ENCODE measurements at places on chromosomes 6 and 20.

DNA sequence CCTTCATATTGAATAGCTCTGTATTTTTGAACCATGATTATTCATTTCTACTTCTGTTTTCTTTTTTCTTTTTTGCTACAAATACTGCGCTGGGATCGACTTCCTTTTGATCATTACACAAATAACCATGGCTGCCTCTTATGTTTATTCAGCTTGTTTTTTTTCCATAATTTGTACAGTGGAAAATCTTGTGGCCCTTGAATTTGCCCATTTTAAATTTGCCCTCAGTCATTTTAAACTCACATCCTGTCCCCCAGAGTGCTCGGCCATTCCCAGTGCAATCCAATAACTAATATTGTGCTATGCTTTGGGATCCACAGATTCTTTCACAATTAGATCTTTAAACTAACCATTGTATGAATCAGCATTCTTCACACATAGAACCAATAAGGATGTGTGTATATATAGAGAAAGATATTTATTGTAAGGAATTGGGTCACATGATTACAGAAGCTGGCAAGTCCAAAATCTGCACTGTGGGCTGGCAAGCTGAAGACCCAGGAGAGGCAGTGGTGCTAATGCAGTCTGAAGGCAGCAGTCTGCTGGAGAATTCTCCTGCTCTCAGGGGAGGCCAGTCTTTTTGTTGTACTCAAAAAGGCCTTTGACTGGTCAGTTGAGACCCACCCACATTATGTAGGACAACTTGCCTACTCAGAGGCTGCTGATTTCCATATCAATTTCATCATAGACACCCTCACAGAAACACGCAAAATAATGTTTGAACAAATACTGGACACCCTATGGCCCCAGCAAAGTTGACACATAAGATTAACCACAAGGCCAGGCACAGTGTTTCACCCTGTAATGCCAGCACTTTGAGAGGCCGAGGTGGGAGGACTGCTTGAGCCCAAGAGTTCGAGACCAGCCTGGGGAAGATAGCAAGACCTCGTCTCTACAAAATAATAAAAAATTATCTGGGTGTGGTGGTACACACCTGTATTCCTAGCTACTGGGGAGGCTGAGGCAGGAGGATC is 147.1 kb downstream of the MTHFD1L start:
- DNase-seq = peak; percentile 14

DNA sequence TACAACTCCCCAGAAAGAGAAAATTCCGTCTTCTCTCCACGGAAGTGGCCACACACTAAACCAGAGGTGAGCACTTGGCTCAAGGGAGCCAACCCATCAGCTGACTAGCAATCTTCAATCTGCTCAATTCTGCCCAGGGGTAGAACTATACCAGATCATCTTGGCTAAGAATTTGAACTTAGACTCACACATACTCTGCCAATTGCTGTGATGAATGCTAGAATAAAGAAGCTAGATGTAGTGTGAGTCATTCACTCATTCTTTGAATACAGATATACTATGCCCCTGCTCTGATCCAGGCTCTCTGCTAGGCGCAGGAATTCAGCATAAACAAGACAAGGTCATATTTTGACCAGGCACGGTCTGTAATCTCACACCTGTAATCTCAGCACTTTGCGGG is 147.9 kb upstream of the SHLD1 start:
- no peak for DNase-seq

DNA sequence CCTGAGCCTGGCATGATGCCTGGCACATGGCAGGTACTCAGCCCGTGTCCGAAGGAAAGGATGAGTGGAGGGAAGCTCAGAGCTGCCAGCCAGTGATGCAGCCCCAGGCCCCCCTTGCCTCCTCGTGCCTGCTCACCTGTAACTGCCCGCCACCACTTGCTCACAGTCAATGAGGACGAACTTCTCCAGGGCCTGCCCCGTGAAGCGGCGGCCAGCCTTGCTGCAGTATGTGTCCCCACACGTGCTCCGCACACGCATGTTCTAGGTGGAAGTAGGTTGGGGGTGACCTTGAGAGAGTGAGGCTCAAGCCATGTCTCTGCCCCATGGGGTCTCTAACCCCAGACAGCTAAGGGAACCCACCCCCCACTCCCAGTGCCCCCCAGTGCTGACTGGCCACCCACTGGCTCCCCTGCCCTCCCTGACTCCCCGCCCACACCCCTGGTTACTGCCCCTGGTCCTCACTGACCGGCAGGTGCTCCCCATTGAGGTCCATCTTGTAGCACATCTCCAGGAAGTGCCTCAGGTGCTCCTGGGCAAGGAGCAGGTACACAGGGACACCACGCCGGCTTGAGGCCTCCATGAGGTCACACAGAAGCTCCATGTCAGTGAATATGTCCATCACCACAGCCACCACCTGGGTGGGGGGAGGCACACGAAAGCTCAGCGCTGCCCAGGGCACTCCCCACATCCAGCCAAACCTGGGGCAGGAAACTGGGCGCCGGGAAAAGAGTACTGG is 3.7 kb downstream of the FAM83C start:
- no peak for DNase-seq

DNA sequence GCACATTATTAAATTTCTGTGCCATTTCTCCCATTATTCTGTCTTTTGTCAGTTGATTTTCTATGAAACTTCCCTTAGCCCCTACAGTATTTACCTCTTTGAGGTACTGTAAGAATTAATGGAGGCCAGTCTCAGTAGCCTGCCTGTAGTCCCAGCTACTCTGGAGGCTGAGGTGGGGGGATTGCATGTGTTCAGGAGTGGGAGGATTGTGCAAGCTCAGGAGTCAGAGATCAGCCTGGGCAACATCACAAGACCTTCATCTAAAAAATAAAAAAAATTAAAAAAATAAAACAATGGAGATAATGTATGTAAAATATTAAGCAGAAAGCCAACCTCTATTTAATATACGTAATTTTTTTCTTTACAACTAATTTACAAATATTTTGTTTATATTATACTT is 77.8 kb downstream of the OR2B2 start:
- DNase-seq = peak; percentile 47

DNA sequence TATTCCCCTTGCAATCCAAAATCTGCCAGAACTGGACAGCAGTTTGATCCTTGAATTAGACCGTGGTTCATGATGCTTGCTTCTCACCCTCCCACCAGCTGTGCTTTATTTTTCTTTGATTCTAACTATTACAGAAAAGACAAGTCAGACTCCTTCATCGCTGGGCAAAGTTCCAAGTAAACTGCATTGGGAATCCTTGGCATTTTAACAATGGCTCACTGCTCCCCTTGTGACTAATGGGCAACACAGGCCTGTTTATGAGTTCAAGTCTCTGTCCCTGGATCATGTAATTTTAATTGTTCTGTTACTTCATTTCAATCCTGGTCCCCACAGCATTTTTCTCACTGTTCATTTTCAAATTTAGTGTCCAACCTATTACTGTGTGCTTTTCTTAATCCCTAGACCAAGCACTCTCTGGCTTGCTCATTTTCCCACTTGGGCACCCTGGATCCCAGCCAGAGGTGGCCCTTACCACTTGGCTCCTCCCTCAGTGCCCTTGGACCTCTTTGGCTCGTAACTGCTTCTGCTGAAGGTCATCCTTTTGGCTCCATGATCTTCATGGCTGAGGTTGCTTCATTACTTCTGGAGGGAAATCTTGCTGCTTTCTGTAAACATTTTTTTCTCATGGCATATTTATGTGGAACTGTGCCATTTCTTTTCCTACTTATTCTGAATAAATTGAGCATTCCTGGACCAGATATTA is 32.8 kb downstream of the PSMB9 start:
- DNase-seq = no peak

DNA sequence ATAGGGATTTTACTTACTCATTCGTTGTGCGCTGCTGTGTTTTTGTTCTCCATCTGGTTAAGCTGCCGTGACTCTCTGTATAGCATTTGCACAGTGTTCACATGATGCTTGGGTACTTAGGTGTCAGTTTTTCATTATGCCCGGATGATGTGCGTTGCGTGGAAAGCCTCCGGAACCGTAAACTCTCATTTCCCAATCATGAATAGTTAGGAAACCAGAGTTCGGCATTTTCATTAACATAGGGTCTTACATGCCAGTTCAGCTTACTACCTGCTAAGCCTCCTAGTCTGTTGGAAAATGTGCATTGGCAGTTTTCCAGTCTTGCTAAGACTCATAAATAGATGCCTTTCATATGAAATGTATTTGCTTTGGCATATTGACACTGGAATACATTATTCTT is 483.4 kb upstream of the FLRT3 start:
- no peak for DNase-seq

DNA sequence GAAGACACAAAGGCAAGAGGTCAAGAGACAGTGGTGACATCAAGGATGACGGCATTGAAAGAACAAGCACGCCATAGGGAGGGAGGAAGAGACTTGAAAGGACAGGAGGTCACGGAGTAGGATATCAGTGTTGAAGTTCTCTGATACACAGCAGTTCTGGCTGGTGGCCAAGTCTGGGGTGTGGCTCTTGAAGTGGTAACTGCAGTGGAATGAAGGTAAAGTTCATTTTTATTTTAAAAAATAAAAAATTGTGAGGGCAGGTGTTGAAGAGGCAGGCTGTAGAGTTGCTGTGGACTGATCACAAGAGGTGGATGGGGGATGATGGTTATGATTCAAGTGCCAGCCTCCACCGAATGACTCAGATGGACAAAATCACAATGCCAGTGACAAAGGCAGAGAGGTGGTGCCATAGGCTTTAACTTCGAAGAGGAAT is 53.2 kb upstream of the BMP2 start:
- DNase-seq = no peak

GRCh38 chr6:4510317-4510716 is 265.9 kb upstream of the CDYL start:
- DNase-seq = no peak

GRCh38 chr6:33419580-33420490 is at the start of gene SYNGAP1:
Gene SYNGAP1, plus strand, starts transcription at chr6:33420065. Its CDS starts 200 bp downstream, at chr6:33420265.
- DNase-seq = no peak

- DNase-seq = no peak
These were observed 48.1 kb downstream of the EBF4 start for GRCh38 chr20:2740702-2741101.

GRCh38 chr20:34452281-34452982 is 63.8 kb upstream of the DYNLRB1 start:
- DNase-seq = no peak

GRCh38 chr20:47252879-47253307 is 103.6 kb downstream of the ZMYND8 start:
- no peak for DNase-seq

GRCh38 chr6:40743226-40743625 is 156.1 kb upstream of the LRFN2 start:
- no peak for DNase-seq

DNA sequence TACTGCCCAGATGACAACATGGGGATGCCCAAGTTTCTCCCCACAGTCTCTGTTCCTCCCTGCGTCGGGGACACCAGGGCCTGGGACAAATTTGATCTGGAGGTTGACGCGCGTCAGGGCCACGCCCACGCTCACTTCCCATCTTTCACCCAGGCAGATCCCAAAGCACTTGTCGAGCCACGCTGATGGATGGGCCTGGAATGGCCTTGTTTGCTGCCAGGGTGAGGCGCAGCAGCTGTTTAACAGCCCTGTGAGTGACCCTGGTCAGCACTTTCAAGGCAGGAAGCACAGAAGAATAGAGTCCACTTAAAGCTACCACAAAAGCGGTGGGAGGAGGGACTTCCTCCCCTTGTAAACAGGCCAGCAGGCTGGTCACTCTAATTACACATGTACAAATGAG is 324.7 kb upstream of the JARID2 start:
- peak; percentile 86 for DNase-seq

DNA sequence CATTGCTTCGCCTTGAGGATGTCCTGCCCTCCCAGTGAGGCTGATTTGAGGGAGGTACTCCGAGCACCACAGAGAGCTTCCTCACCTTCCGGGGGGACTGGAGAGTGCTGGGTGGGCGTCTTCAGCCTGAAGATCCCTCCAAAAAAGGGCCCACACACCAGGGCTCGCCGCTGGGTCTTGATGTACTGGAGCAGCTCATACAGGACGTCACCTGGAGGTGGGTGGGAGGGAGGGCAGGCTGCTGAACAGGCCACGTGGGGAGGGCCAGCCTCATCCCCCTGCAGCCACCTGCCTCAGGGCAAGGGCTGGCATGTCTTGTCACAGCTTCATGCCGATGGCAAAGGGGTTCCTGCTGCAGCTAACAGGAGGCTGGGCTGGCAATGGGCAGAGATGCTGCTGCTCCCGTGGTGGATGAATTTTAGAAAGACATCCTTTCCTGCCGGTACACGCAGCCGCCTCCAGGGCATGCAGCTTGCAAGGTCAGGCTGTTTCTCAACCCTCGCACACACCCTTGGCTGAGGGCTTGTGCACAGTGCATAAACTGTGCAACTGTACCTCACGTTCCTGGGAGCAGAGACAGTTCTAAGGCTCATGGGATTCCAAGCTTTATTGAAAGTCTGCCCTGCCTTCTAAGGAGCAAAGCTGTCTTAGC is 14.0 kb downstream of the ETV7 start:
- DNase-seq = no peak

DNA sequence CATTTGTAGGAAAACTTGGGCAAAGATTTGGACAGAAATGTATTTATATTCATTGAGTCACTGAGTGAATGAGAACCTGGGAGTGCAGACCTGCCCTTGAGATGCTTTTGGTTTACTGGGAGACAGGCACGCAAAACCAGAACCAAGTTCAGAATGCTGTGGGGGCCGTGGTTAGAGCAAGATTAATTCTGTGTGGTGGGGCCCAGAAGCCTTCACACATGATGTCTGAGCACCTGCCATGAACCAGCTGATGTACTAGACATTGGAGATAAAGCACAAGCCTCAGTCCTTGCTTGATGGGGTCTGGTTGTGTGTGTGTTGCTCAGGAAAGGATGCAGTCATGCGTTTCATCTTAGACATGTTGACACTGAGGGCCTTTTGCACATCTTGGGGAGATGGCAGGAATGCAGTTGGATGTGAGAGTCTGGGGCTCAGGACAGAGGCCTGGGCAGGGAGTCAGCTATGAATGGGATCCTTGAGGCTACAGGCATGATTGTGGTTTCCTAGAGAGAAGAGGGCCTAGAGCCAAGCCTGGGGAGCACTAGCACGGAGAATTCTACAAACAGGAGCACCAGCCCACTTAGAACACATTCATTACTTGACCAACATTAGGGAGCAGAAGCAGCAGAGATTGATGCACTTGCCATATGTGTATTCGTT is 114.3 kb upstream of the TMEM181 start:
- no peak for DNase-seq

GRCh38 chr20:39108746-39109145 is 146.6 kb downstream of the DHX35 start:
- DNase-seq = no peak

DNA sequence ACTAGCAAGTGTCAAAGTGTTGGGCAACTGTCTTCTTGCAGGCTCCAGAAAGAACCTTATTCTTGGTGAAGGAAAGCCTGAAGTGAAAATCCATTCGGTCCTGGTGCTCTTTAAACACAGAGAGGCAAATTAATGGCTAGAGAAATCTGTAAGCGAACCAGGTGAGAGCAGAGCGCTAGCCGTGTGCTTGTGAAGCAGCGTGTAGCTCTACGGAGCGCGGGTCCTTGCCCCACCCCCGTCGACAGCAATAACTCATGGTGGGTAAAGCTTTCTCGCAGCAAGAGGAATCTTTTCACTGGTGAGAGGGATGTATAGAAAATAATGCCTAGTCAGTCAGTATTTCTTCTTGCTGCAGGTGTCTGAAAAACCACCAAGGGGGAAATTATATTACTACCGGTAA is 37.0 kb upstream of the EMILIN3 start:
- DNase-seq = no peak

Data from inflammatory macrophage (primary cell).